MG63 (cell line): ENCODE measurements at places on chromosomes 2 and 18. TPM values are rescaled to one million over a fixed set of nuclear protein-coding genes. Genes with fewer than 3 reads are reported as not detected.

DNA sequence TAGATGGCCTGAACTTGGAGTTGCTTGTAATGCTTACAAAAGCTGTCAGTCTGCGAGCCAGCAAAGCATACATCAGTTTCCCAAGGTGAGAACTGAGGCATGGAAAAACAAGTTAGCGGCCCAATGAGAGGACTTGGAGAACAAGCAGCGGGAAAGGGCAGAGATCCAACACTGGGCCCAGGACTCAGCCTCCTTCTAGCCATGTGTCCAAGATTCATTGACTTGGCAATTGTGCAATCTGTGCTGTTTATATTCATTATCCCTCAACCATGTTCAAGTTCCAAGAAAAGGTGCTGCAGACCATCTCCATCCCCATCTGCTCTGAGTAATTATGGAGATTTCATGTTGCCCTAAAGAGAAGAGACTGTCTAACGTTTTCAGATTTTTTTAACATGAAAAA is 187.4 kb downstream of the ALK start:
- no peak for DNase-seq

- DNase-seq, result no peak
These were observed 27.4 kb upstream of the PXDN start for GRCh38 chr2:1771626-1772280.

DNA sequence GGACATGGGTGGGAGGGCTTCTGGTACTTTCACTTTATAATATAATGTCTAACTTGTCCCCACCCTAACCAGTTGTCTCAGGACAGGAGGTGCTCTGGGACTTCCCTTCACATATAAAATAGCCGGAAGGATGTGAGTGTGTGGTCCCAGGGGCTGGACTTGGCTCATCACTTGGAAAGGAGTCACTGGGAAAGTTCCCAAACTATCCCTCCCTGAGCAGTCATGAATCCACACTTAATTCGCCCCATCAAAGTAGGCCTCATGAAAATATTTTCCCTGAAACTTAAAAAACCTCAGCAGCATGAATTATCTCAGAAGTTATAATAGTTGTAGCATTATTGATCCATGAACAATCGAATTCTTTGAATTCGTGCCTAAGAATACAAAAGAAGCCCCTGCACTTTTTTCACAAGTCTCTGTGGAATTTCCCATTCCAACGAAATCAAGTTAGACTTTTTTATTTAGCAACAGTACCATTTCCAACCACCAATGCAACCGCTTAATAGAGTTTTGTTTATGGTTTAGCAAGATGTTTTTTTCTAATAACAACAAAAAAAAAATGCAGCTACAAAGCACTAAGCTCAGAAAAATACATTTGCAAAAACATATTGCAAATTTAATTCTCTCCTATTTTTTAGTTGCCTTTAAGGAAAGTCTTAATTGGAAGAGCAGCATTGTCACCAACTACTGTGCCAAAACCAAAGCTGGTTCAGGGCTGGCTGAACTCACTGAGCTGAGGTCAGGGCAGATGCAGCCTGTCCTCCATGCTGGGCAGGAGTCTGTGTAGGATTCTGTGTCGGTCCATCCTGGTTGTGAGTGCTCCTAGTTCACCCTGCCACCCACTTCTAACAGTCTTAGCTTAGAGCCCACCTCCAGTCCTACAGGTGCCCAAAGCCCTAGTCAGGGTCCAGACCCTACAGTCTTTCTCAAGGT is 68.8 kb upstream of the SPTBN1 start:
- peak; percentile 58 for DNase-seq

- DNase-seq, result no peak
These were observed 104.9 kb upstream of the ITPRID2 start for GRCh38 chr2:181786371-181787228.

DNA sequence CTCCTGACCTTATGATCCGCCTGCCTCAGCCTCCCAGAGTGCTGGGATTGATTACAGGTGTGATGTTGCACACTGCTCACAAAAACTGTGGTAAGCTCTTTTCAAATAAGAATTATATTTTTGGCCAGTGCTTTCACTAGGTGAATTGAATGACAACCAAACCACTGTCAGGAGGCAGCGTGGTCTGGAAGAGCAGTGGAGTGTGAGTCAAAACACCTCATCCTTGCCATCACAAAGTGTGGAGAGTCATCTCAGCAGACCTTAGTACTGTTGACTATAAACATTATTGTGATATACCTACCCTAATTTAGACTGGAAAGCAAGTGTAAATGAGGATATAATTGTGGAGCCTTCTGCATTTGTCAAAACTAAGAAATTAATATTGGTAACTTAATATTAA is 61.3 kb downstream of the UBE2E3 start:
- DNase-seq, result no peak

GRCh38 chr2:208189069-208189809 is 591 bp downstream of the C2orf80 start:
- no peak for DNase-seq

GRCh38 chr2:113700186-113700841 is 56.1 kb downstream of the SLC35F5 start:
- peak; percentile 51 for DNase-seq

- DNase-seq, result no peak
These were observed 552.3 kb downstream of the KCNJ3 start for GRCh38 chr2:155250800-155251199.

GRCh38 chr2:8426550-8426949 is 255.3 kb upstream of the ID2 start:
- DNase-seq, result no peak

DNA sequence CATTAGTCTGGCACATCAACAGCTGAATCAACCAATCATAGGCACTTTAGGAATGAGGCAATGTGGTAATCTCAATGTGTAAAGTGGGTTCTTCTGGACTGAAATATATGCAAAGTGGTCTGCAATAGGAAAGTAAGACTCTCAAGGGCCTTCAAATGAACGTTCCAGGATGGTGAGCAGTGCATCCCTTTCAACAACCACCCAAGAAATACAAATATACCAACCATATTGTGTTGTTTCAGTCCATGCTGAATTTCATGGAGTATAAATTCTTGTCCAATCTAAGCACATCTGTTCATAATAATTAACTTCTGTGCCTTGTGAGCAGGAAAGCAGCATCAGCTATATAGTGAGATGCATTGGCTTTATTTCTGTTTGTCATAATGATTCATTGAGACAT is 556.2 kb downstream of the THSD7B start:
- no peak for DNase-seq

DNA sequence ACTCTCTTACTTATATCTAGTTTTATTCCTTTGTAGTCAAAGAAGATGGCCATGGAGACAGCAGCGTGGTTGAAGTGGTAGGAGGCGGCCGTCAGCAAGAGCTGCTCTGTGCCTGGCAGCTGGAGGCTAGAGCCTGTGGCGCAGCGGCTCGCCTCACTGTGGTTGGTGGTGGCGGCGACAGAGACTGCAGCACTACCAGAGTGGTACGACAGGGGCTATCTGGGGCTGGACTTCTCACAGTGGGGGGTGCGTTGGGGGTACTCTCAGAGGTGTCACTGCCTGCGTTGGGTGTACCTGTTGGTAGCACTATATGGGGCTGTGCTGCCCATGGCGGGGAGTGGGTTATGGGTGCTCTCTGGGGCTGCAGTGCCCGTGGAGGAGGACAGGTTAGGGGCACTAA is 8.5 kb upstream of the ANKRD62 start:
- DNase-seq, result no peak

- no peak for DNase-seq
These were observed 259.0 kb downstream of the NBAS start for GRCh38 chr2:15302154-15302553.

- DNase-seq, result no peak
These were observed 9.5 kb downstream of the PRKRA start for GRCh38 chr2:178441426-178441825.

GRCh38 chr2:106296182-106296815 is 102.2 kb upstream of the UXS1 start:
- no peak for DNase-seq

DNA sequence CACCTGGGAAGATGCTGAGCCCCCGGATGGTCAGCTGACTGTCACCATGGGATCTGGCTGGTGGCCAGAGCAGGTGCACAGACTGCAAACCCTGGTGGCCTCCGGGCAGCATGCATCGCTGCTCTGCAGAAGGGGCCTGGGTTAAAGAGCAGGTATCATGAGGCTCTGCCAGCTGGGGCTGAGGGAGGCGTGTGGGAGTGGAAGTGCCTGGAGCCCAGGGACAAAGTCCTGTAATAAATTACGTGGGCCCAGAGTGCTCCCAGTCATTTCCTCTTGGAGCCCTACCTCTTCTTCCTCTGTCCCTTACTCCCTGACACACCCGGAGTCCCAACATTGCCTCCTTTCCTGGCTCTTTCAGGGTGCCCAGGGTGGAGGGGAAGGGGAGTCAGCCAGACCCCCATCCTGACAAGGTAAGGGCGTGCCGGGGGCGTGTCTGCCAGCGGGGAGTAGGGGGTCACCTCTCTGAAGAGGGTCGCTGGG is at the start of gene MYO7B:
MYO7B (plus strand) TSS at position 262 of the 480 bp plus-strand sequence. CDS start 24,040 bp downstream, outside the sequence.
- no peak for DNase-seq

GRCh38 chr2:30450025-30450424 is 3.0 kb downstream of the LCLAT1 start:
- DNase-seq, result no peak

DNA sequence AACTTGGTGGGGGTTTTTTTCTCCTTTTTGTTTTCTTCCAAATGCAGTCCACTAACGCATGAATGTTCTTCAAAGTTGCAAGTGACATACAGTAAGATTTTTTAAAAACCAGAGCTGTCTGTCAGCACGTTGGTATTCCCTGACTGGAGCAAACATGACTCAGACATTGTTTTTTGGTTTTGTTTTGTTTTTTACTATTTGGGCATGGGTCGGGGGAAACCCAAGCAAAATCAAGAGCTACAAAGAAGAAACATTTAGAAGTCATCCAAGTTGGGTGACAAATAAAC is 726 bp upstream of the CCDC88A start:
- DNase-seq, result no peak

GRCh38 chr18:11154368-11154989 is 5.1 kb upstream of the PIEZO2 start:
- DNase-seq, result no peak

The HOXD3 gene
- 0.32 and 1.5 TPM in 2 replicates for total RNA-seq

The FNDC4 gene
- total RNA-seq, result 0.53 TPM in 1 of 2 replicates, not detected in the other

The DNER gene
- 84.8 and 88.7 TPM in 2 replicates for total RNA-seq

The C1GALT1C1L gene
- total RNA-seq, result not detected in 2 replicates

The MTCL1 gene
- 15.1 and 28.9 TPM in 2 replicates for total RNA-seq

The DSG1 gene
- not detected in 2 replicates for total RNA-seq

The PROC gene
- not detected in 2 replicates for total RNA-seq
